ENCODE measurements at places on chromosomes 6 and 20. TPM values are rescaled to one million over a fixed set of nuclear protein-coding genes. Genes with fewer than 3 reads are reported as not detected.

The CAP2 gene
- 0.86 TPM for total RNA-seq

The PPIL6 gene
- total RNA-seq = 1.4 TPM

The ENPP1 gene
- total RNA-seq = 5.6 TPM

The CGA gene
- total RNA-seq = 0.16 TPM

The TBXT gene
- not detected for total RNA-seq

The EDN3 gene
- total RNA-seq = not detected

The FAM217A gene
- not detected for total RNA-seq

The NCOA5 gene
- total RNA-seq = 5.4 TPM

The C20orf141 gene
- total RNA-seq = not detected

The ZKSCAN8 gene
- 13.1 TPM for total RNA-seq

The TINAG gene
- total RNA-seq = not detected

The HAO1 gene
- total RNA-seq = not detected

The SLC26A8 gene
- total RNA-seq = not detected

The BNIP5 gene
- under 0.01 TPM for total RNA-seq

The BTBD3 gene
- 13.4 TPM for total RNA-seq

Data from bronchial smooth muscle cell (primary cell).